ENCODE measurements at places on chromosomes 1 and 21. TPM values are rescaled to one million over a fixed set of nuclear protein-coding genes. Genes with fewer than 3 reads are reported as not detected.

GRCh38 chr1:11788549-11789053 lies 17.2 kb downstream of the MTHFR start:
- DNase-seq, result no peak

DNA sequence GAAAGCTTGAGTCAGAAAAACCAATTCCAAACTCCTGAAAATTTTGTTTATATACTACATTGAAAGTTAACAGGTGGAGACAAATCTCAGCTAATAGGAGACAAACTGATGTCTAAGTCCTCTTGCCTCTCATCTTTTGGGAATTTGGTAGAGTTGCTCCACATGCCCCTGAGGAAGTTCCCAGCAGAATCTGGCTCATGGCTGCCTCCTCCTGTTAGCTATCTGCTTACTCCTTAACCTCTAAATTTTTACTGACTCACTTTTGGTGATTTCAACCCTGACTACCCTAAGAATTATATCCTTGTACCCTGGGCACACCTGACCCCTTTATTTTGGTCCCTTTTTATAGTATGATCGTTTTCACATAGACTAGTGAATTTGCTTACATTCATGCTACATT lies 633.7 kb upstream of the USP24 start:
- DNase-seq, result peak; percentile 11

- DNase-seq, result no peak
These were observed 7.7 kb upstream of the PPM1J start for GRCh38 chr1:112722601-112723510.

GRCh38 chr1:55446351-55446750 lies 231.2 kb upstream of the USP24 start:
- peak; percentile 14 for DNase-seq

DNA sequence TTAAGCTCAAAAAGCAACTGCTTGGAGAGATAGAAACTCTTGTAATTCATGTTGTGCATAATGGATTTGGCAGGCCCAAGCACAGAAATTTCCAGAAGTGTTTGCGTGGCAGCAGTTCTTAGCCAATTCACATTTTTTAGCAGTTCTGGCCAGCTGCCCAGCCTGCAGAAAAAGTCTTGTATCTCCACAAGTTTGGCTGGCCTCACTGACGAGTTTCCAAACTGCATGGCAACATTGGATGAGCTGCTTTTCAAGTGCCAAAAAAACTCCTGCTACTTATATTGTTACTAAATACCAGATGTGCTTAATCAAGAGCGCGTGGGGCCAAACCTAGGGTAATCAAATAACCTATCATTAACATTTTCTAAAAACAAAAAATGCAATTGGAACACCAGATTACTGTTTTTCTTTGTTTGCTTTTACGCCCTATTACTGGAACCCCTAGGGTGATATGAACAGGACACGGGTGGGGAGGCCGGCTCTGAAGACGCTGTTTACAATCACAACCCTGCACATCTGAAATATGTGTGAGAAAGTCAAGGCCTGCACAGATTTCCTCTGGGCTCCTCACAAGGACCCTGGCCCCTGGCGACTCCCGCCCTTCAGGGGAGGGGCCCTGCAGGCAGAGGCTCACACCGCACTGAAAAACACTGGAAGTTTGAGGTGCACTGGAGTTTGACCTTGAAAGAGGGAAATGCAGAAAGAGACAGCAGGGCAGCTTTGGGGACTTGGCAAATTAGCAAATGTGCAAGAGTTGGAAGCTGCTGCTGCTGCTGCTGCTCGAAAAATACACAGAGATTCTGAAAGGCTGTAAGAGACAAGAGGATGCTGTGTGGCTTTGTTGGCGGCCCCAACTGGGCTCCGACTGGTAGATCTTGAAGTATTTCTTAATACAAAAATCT lies 55.2 kb upstream of the TARBP1 start:
- DNase-seq, result no peak

GRCh38 chr1:89724369-89725010 lies 91.6 kb downstream of the LRRC8C start:
- no peak for DNase-seq

DNA sequence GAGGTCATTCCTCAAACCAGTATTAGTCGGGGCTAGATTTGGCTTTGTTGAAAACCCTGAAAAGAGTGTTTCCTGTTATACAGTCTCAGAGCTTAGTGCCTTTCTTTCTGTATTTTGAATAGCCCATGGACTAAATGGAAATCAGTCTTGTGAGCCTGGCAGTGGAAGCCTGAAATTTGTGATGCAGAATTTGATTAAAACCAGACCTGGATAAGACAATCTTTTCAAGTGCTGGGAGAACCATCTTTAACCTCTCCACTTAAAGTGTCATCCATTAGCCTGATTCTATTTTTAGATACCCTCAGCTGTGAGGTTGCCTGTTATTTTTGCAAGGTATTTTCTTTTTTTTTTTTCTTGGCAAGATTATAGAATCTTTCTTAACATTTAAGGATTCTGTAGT lies 19.5 kb downstream of the ACTN2 start:
- DNase-seq, result no peak

DNA sequence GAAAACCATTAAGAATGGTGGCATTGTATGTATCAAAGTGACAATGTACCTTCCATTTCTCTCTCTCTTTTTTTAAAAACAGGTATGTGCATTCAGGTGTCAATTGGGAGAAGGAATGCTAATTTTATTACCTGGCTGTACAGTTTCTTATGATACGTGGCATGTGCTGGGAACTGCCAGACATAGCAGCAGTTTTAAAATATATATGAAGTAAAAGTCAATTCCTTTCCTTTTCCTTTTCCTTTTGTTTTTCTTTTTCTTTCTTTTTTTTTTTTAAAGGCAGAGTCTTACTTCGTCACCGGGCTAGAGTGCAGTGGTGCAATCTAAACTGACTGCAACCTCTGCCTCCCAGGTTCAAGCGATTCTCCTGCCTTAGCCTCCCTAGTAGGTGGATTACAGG lies 37.0 kb downstream of the SPEN start:
- DNase-seq, result no peak

DNA sequence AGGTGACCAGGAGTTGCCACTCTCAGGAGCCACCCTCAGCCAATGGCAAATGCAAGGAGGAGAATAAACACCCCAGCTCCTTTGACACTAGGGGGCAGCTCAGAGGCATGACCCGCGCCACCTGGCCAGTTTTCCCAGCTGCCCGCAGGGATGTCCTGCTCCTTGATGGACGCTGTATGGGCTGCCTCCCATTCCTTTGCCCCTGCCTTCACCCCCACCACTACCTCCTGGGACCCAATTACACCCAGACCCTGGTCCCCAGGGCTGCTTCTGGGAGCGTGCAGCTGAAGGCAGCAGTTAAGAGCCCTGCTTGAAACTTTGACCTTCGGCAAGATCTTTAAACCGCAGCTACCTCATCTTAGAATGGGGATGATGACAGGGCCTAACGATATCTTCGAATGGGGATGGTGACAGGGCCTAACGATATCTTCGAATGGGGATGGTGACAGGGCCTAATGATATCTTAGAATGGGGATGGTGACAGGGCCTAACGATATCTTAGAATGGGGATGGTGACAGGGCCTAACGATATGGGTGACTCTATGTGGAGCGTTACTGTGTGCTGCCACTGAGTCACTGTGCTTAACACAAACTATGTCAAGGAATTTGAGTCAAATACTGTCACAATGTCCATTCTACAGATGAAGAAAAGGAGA lies 163.0 kb upstream of the KAZN start:
- DNase-seq, result no peak

DNA sequence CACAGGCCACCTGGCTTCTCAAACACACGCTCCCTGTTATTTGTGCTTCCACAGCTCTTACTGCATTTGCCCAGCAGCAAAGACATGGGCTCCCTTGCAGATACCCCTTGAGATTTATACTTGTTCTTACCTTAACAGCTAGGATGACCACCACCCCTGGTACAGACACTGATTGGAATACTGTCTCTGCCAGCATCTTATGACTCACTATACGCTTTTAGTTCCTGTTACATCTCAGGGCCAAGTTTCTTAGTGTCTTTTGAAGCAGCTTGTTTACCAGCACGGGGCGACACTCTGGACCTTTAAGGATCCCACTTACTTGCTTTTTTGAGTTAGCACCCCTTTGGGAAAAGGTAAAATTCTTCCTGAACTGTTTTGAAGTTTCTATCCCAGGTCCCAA lies 874.8 kb downstream of the KCNT2 start:
- DNase-seq, result no peak

- DNase-seq, result no peak
These were observed at the start of gene VWA1 for GRCh38 chr1:1435106-1435903. Gene VWA1 (plus strand): TSS chr1:1435690. CDS start chr1:1435749, 59 bp downstream.

DNA sequence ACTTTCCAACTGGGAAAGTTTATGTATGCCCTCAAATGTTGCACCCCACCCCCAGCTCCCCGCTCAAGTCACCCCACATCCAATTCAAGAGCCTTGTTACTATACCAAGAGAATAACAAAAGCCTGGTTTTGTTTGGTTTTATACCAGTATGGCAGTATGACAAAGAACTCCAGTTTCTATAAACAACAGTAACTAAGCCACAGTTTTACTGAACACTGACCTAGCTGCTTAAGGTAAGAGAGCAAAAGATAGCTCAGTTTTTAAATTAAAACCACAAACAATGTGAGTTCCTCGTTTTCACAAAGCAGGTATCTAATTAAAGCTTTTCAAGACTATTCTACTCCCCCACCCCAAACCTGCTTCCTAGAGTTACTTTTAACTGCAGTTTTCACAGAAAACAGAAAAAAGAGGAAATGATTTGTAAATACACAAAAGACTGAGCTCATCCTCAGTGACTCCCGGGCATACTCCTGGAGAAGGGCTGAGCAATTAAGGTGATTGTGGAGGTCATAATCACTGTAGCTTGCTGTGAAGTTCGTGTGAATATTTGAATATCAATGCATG lies 59.3 kb upstream of the LHX8 start:
- no peak for DNase-seq

DNA sequence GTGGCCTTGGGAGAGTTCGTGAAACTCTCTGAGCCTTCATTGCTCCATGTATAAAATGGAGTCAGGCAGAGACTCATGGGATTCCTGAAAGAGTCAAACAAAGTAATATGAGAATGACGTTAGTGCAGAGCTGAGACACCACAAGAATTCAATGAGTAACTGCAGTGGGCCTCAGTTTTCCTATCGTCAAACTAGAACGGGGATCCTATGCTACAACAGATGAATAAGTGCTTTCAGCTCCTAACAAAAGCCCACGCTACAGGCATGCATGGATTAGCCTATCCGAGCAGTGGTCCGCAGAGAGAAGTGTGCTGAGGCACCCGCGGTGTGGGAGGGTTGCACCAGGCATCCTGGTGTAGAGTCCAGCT lies 124.7 kb downstream of the SYF2 start:
- no peak for DNase-seq

GRCh38 chr1:41507110-41507720 lies 22.7 kb upstream of the EDN2 start:
- DNase-seq, result no peak

DNA sequence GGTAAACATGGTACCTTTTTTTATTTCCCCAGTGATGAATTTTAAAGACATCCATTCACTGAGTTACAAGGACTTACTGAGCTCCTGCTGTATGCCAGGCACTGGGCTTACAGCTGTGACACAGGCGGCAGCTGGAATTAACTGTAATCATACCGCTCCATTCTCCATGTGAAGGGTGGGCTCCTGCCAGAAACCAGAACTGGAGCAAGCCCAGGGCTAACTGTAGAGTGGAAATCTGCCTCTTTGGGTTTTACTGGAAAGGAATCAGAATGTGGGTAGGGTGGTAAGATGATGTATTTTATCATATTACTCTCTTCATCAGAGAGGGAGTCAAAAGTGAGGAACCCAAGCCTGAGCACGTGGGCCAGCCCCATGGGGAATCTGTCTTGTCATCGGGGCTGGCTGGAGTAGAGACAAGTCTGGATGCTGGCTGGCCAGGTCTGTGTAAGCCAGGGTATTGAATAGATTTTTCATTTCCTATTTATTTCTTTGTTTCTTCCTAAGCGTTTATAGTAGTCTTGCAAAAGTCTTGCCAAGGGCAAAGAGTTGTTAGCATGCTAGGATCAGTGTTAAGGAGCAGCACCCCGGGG lies 21.5 kb downstream of the FGGY start:
- DNase-seq, result no peak

GRCh38 chr1:119554183-119554582 lies 47.2 kb downstream of the HSD3B1 start:
- no peak for DNase-seq

DNA sequence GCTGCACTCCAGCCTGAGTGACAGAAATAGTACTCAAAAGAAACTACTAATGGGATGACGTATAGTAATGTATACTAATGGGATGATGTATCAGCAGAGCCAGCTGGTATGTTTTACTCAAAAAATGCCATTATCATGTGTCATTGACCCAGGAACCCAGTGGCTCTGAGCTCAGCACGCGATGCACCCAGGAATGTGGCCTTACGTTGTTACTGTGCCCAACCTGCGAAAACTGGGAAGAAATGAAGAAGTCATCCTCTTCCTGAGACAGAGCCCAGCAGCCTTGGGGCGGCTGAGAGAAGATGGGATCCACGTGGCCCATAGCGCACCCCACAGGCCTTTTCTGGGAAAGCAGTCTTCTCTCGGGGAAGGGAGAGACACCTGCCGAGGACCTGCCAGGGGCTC lies 8.8 kb downstream of the UBE2J2 start:
- DNase-seq, result no peak

Gene RUNX3
- 3.2 TPM for polyA plus RNA-seq

Gene FCRL1
- polyA plus RNA-seq, result not detected

Gene PAPPA2
- 0.03 TPM for polyA plus RNA-seq

Gene C1orf115
- 6.8 TPM for polyA plus RNA-seq

Gene OLIG2
- polyA plus RNA-seq, result not detected

Gene SMG7
- polyA plus RNA-seq, result 29.1 TPM

Gene DMRTA2
- 0.13 TPM for polyA plus RNA-seq
